Epithelial cell of umbilical artery (primary cell): ENCODE measurements at places on chromosomes 16 and 17. TPM values are rescaled to one million over a fixed set of nuclear protein-coding genes. Genes with fewer than 3 reads are reported as not detected.

The CHST4 gene
- total RNA-seq: not detected in 2 replicates

The USP43 gene
- under 0.01 TPM in 1 of 2 replicates, not detected in the other for total RNA-seq

The CCL1 gene
- total RNA-seq: 1.5 TPM in 1 of 2 replicates, not detected in the other

The HOXB7 gene
- 8.4 and 13.8 TPM in 2 replicates for total RNA-seq

The HS3ST6 gene
- not detected in 2 replicates for total RNA-seq

The MYH13 gene
- not detected in 2 replicates for total RNA-seq

The ACSM2B gene
- not detected in 2 replicates for total RNA-seq

The FLYWCH2 gene
- 70.5 and 86.8 TPM in 2 replicates for total RNA-seq

The SLC9A5 gene
- total RNA-seq: 0.30 and 0.97 TPM in 2 replicates

The TMEM92 gene
- total RNA-seq: not detected in 2 replicates

The LGALS3BP gene
- total RNA-seq: 4.9 and 64.0 TPM in 2 replicates

The MMP2 gene
- total RNA-seq: 144 and 211 TPM in 2 replicates

The ADAD2 gene
- not detected in 2 replicates for total RNA-seq

The DPEP3 gene
- total RNA-seq: not detected in 2 replicates

The RCVRN gene
- not detected in 2 replicates for total RNA-seq

The TPSD1 gene
- not detected in 2 replicates for total RNA-seq

The AANAT gene
- total RNA-seq: not detected in 2 replicates

The SYT17 gene
- total RNA-seq: 0.91 and 4.2 TPM in 2 replicates

The ANKFN1 gene
- total RNA-seq: 0.97 and 1.2 TPM in 2 replicates

The PPP1R1B gene
- not detected in 2 replicates for total RNA-seq

The NPIPB9 gene
- total RNA-seq: 1.6 and 1.7 TPM in 2 replicates

The SLC46A1 gene
- 1.6 and 4.4 TPM in 2 replicates for total RNA-seq

The MGRN1 gene
- total RNA-seq: 16.2 and 17.8 TPM in 2 replicates
